Heart right ventricle (tissue), 16 donors: ENCODE measurements at places on chromosomes 4 and X. TPM values are rescaled to one million over a fixed set of nuclear protein-coding genes. Genes with fewer than 3 reads are reported as not detected.

GRCh38 chr4:144894573-144894972, 203.4 kb downstream of the ANAPC10 start:
- DNase-seq: no peak

- DNase-seq: no peak
These were observed 3.9 kb downstream of the KIT start for GRCh38 chr4:54661686-54662085.

GRCh38 chr4:53365121-53365485, 758 bp downstream of the SCFD2 start:
- no peak for DNase-seq

DNA sequence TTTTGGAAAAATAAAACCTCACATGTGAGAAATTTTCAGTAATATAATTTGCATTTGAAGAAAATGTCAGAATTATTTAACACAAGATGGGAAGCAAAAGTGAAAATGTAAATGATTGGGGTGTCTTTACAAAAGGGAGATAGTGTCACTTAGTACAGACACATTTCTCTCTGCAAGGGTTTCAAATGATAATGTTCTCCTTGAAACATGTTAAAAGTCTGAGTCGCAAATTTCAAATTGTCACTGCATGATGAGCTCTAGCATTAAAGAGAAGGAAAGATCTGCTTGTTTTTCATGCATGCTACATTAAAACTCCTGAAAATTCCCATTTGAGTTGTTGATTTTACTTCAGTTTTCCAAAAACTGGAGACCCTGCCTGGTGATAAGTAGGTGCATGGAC, 122.0 kb upstream of the LDB2 start:
- no peak for DNase-seq

- DNase-seq: no peak
These were observed 148.3 kb upstream of the PACRGL start for GRCh38 chr4:20552004-20552403.

DNA sequence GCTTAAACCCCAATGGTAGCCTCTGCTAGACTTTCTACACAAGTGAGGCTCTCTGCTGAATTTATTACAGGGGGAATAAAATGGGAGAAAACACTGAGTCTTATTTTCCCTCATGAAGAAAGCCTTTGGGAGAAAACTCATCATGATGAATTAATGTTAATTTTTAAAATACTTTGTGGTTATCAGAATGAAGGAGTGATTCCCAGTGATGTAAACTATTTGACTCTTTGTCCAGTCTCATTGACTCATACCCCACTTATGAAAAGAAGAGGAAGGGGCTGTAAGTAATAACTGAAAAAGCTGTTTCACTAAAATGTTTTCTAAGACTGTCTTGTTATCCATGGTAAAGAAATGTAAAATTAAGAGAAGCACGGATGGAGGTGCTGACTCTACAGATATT, 208.8 kb downstream of the GRIA3 start:
- no peak for DNase-seq

GRCh38 chr4:110917835-110918234, 295.0 kb upstream of the PITX2 start:
- DNase-seq: no peak

DNA sequence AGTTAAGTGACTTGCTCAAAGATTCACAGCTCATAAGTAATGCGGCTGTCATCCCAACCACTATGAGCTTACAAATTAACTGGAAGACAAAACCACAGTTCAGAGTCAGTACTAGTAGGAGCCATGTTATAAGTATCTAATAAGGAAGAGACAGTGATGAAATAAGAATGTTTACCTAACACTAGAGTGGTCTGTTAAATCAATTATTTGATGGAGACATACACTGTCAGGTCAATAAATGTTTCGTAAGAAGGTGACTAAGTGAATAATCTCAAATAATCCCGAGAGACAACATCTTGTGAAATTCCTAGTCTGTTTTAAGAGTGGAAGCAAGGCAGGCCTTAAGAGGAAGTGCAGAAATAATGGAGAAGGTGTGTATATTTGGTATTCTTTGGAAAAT, 25.8 kb upstream of the AMELX start:
- no peak for DNase-seq

- DNase-seq: no peak
These were observed 188.1 kb upstream of the WDFY3 start for GRCh38 chr4:85154591-85154990.

- DNase-seq: no peak
These were observed 73.9 kb downstream of the TRPC5 start for GRCh38 chrX:112008724-112009123.

- DNase-seq: no peak
These were observed 182.6 kb downstream of the FBXO8 start for GRCh38 chr4:174100910-174101309.

DNA sequence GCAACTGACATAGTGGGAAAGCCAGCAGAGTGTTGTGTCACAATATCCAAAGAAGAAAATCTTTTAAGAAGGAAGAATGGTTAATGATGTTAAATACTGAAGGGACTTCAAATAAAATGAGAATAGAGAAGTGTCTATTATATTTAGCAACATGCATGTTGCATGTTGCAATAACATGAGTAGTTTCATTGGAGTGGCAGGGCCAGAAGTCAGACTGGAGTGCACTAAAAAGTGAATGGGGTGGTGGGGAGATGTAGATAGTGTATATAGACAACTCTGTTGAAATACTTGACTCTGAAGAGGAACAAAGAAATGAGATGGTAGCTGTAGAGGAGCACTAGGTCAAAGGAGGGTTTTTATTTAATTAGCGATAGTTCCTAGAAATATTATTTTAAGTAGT, 9.5 kb upstream of the AMMECR1 start:
- no peak for DNase-seq

- no peak for DNase-seq
These were observed 96.4 kb downstream of the POLA1 start for GRCh38 chrX:24790166-24790565.

- no peak for DNase-seq
These were observed 139.2 kb downstream of the NSUN7 start for GRCh38 chr4:40888933-40889332.

DNA sequence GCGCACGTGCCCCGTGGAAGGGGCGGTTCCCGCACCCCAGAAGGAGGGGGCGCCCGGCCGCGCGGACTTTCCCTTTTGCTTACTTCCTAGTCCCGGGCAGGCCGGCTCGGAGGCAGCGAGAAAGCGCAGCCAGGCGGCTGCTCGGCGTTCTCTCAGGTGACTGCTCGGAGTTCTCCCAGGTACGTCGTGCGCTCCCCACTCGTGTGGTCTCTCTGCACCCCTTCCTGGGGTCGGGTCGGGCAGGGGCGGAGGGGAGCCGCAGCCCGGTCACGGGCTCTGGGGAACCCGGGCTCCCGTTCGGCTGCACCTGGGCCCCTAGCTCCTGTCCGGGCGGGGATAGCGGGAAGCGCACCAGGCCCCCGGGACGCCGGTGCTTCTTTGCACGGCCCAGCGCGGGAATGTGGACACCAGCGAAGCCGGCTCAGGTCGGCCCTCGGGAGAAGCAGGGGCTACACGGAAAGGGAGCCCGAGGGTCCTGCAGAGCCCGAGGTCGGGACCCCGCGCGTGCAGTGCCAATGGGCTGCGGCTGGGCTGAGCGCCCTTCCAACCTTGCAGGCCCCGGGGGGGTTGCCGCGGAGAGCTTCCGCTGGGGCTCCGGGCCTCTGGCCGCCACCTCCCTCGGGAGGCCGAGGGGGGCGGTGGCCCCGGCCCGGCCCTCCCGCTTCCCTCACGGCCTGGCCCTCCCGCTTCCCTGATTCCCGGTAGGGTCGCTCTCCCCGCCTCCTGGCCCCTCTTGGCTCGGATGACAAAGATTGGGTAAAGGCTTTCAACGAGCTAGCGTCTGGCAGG, at the start of gene TLR2:
Gene TLR2, plus strand, starts transcription at position 99 of the 789 bp plus-strand sequence. CDS start 18,628 bp downstream, outside the sequence.
- DNase-seq: peak; percentile 47

DNA sequence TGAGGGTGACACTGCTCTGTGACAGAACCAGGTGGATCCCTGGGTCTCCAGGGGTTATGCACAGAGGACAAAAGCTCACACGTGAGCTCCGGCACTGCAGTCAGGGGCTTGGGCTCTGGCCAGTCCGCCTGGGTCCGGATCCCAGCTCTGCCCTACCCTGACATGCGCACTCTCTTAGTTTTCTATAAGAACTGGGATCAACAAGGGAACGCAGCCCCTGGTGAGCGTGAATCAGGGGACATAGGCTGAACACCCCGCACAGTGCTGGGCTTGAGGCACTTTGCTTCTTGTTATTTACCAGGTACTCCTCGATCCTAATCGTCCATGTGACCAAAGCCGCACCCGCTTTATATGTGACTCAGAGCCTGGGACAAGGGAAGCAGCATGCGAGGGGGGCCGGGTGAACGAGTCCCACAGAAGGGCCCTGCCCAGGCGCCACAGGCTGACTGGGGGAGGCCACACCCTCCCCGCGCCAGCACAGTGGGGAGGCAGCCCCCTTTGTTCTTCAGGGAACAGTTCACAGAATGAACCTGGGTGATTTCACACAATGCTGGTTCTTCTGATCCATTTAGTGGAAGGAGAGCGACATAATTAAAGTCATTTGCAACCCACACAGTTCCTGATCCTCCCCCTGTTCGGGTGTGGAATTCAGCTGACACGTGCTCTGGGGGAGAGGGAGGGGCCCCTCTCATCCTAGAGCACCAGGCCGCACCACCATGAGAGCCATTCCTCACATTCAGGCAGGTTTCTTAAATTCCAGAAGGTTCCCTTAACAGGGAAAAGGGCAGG, 55.5 kb downstream of the WFS1 start:
- peak; percentile 38 for DNase-seq

GRCh38 chr4:10075953-10076391, 40.6 kb downstream of the WDR1 start:
- no peak for DNase-seq

The MEPE gene
- not detected for polyA plus RNA-seq

The SLC49A3 gene
- polyA plus RNA-seq: 28.5 TPM

The KIAA1210 gene
- polyA plus RNA-seq: not detected

The LIAS gene
- 17.0 TPM for polyA plus RNA-seq

The S100G gene
- polyA plus RNA-seq: not detected

The TRIML2 gene
- polyA plus RNA-seq: not detected

The SYN1 gene
- 7.0 TPM for polyA plus RNA-seq

The CYTL1 gene
- 0.20 TPM for polyA plus RNA-seq

The ANOS1 gene
- 0.81 TPM for polyA plus RNA-seq

The CNGA2 gene
- not detected for polyA plus RNA-seq

The RNF128 gene
- polyA plus RNA-seq: not detected

The MAGEA8 gene
- not detected for polyA plus RNA-seq

The FAT1 gene
- 20.4 TPM for polyA plus RNA-seq

The PAGE5 gene
- polyA plus RNA-seq: not detected
